ENCODE measurements at places on chromosomes 2 and 18.

DNA sequence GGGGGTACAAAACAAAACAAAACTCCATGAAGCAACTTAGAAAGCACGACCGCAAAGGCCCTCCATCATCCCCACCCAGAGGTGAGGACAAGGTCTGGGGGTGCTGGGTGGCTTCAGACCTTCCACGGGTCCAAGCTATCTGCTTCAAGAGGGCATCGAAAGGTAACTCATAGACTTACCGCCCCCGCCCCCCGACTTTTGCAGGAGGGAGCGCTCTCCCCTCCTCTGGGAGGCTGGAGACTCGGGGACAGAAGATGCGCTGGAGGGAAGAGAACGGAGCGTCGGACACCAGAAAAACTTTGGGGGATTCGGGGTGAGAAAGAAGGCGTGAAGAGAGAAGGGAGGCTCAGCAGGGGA lies 300 bp upstream of the STON1 start:
- DNase-seq, result no peak

GRCh38 chr2:12618576-12618975 lies 98.2 kb upstream of the TRIB2 start:
- no peak for DNase-seq

DNA sequence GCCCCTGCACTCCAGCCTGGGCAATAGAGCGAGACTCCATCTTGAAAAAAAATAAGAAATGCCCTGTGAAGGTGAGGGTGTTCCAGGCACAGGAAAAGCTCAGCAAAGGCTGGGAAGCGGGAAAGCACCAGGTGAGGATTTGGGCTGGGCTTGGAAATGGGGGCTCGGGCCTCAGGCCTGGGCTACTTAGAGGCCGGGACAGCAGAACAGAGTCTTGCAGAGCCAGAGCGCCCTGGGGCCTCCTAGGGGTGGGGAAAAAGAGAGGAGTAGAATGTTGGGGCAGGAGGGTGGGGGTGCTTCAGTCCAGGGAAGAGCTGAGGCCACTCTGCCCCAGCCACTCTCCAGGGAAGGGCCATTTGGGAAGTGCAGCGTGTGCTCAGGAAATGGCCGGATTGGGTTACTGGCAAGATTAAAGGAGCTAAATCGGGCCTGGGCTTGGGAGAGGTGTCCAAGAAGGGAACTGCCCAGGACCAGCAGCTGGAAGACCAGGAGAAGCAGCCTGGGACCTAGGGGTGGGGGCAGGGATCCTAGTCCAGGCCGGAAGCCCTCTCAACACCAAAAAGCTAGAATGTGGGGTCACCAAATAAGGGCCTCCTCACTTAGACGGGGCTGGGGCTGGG lies 13.8 kb upstream of the DES start:
- DNase-seq, result no peak

DNA sequence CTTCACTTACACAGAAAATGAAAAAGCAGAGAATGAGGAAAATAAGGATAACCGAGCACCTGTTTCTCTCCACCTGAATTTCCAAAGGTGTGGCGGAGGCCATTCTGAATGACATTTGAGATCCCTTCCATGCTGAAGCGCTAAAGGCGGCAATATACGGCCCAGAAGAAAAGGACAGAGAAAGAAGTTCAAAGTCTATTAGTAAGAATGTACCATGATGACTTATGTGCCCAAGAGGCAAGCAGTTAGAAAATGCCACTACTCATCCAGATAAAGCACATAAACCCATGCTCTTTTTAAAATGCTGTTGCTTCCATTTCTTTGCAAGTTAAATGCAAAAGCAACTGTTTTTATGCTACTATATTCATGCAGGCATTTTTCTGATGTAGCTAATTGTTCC lies 37.2 kb downstream of the FEZ2 start:
- DNase-seq, result no peak

DNA sequence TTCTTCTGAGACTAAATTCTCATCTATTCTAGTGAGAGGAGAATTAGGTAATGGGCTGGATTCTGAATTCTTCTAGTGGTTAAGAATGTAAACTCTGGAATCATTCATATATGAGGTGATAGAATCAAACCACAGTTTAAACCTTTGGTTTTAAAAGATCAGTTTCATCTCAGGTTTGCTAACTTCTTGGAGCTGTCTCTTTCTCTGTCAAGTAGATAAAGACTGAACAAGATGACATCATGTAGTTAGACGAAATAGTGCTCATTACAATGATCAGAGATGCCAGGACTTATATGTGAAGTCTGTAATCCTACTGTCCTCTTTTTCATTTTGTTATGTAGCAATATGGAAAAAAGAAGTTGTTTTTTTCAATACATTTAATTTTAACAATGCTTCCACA lies 4.9 kb downstream of the CEBPZOS start:
- no peak for DNase-seq

- no peak for DNase-seq
Observed at GRCh38 chr2:68043032-68043431, 19.8 kb downstream of the C1D start.

DNA sequence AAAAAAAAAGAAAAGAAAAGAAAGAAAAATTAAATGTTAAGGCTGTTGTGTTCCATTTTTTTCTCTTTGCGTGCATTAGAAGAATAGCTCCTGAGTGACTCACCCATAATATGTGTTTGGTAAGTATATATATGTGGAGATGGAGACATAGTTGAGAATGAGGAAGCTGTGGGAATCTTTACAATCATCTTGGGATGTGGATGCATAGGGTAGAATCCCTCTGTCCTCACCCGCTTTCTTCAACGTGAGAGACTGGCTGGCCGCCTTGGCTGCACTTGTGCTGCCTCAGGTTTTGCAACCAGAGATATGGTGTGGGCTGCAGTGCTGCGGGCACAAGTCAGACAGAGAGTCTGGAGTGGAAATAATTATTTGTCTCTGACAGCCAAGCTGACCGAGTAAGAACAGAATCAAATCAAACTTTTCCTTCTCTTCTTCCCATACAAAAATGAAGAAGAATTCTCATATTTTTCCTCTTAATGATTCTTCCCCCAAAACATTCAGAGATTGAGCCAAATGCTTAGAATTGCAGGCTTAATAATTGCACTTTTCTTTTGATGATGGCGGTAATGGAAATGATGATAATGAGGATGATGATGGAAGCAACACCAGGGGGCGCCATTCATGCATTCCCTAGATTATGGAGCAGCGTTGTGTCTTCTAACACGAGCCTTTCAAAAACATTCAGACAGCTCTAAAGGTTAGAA lies 48.5 kb downstream of the SERPINB7 start:
- DNase-seq, result no peak

DNA sequence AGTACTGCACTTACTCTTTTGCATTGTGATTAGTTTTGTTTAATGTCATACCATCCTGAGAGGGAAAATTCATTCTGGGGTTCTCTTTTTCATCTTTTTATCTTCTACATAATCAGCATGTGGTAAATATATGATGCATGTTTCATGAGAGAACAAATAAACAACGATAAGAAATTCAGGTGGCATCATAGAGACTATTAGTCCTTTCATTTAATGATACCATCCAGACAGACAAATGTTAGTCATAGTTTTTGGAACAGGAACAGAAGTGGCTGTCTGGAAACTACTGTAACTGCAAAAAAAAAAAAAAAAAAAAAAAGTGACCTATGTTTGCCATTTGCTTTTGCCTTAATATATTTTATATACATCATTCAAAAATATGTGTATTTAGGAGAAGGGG lies 761.0 kb downstream of the EPHA4 start:
- DNase-seq, result no peak

DNA sequence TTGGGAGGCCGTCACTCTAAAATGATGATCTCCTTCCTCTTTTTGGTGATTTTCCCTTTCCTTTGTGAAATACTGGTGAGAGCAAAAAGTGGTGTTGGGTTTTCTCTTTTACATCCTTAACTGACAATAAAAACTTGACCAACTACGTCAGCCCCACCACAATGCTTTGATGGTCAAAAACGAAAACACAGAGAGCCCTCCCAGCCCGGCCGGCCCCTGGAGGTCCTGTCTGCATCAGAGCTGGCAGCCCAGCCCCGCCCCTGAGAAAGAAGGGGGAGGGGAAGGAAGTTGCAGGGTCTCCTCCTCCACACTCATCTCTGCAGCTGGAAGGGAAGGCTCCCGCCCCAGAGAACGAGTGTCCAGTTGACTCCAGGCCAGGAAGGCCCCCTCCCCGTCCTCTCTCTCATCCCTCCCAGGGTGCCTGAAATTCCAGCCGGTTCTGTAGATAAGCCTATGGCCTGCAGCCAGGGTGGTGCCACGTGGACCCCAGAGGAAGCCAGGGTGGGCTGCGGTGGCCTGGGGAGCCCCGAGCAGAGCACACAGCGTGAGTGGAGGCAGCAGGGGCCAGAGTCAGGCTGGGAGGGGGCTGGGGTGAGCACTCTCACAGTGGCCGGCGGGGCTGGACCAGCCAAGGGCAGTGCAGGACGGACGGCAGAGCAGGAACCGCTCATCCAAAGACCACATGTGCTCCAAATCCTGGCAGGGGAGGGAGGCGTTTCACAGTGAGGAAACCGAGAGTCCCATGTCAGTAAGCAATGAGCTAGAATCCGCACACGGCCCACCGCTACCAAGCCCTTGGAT lies 19.8 kb downstream of the BIN1 start:
- peak; percentile 64 for DNase-seq
